ENCODE measurements at places on chromosomes 5 and 9.

DNA sequence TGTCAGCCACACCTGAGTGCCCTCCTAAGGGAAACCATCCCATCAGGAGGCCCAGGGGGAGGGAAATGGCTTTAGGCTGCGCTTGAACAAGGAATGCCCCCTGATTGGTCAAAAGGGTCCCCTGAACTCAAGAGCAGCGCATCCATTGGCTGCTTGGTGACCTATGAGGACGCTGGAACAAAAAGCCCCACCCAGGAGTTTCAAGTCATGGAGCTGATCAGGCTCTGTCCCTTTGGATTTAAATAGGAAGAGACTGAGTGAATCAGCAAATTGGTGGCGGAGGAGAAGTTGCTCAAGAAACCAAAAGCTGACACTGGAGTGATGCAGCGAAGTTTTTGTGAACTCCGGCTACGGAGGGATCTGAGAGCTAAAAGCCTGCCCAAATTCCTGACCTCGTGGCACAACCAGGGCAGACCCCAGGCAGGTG is 66.7 kb downstream of the SMIM23 start:
- DNase-seq = no peak

- no peak for DNase-seq
Measured at GRCh38 chr5:68347536-68347935, 132.0 kb downstream of the PIK3R1 start.

- no peak for DNase-seq
Measured at GRCh38 chr5:16437977-16438376, 27.6 kb downstream of the ZNF622 start.

GRCh38 chr5:6713274-6714225 is at the start of gene TENT4A:
Gene TENT4A (plus strand): TSS chr5:6713432. CDS start chr5:6713984, 552 bp downstream.
- DNase-seq = peak; percentile 30

- no peak for DNase-seq
Measured at GRCh38 chr5:155926766-155927165, 400.2 kb upstream of the SGCD start.

DNA sequence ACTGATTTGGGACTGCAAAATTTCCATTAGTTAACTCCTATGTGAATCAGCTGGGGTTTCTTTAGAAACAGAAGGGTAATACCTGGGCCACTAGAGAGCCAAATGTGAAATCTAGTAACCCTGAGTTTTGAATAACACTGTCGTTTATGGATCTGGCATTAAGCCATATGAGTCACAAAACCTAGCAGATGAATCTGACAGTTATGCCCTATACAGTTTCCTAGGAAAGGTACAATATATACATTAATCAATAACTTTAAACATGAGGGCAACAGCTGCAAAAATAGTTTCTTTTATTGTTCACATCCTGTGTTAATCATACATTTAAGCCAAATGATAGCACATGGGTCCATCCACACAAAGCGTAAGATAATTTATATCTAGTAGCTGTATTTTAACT is 56.9 kb downstream of the PAM start:
- DNase-seq = no peak

DNA sequence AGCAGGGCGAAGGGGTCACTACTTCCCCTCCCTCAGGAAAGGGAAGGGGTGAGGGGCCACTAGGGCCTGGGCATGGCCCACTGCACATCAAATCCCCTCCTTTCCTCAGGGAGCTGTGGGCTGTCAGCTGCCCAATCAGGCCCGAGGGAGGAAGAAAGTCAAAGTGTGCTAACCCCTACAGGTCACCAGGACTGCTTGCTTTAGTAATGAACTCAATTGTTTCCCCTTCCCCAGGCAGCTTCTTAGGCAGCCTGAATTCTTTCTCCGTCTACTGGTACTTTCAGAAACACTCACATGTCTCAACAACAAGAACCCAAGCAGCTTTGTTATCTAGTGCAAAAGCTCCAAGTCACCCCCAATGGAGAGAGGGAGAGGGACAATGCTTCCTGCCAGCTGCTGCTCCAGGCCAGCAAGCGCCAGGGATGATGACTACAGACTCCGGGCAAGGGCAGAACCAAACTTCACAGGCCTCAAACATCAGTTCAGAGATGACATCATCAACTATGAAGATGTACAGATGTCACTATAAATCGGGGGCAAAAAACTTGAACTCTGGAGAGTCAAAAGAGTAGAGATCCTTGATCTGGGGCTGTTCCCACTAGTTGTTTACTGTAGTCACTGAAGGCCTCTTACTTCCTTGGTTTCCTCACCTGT is 100.7 kb downstream of the SLIT3 start:
- DNase-seq = no peak

GRCh38 chr9:115025721-115026120 is 92.2 kb downstream of the TNC start:
- no peak for DNase-seq

All from head of caudate nucleus (tissue), 42 donors.